ENCODE measurements at places on chromosomes 2 and 18.

GRCh38 chr2:101985793-101986164 is 6.0 kb upstream of the IL1R2 start:
- peaks cover 35% of the 10 kb centered on the region for H3K27me3 ChIP-seq
- H3K27ac ChIP-seq: peak overlapping the region; percentile 66
- no peak for DNase-seq
- no peaks in the 10 kb centered on the region for H3K36me3 ChIP-seq

GRCh38 chr2:70477441-70477844 is 76.2 kb downstream of the TGFA start:
- H3K27me3 ChIP-seq: no peaks in the 10 kb centered on the region
- no peak overlapping the region for H3K27ac ChIP-seq
- H3K4me3 ChIP-seq: no peak overlapping the region
- no peak for DNase-seq
- H3K4me1 ChIP-seq: peaks cover 21% of the 10 kb centered on the region

- DNase-seq: no peak
- peaks cover 2% of the 10 kb centered on the region for H3K36me3 ChIP-seq
- H3K4me1 ChIP-seq: peaks cover 15% of the 10 kb centered on the region
- peaks cover 8% of the 10 kb centered on the region for H3K27me3 ChIP-seq
- no peak overlapping the region for H3K4me3 ChIP-seq
These were observed 69.3 kb downstream of the SUMO1 start for GRCh38 chr2:202169131-202169530.

DNA sequence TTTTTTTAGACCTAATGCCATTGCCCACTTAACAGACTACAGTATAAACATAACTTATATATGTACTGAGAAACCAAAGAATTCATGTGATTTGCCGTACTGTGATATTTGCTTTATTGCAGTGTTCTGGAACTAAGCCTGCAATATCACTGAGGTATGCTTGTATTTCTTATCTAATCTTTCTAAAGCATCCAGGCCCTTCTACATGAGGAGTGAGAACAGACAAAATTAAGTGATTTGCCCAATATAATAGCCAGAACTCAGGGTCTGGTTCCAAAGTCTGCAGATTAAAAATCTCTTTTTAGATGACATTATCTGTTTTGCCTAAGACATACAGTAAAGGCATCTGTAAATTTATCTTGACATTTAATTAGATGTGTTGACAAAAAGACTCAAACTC is 41.9 kb downstream of the BMPR2 start:
- no peak for DNase-seq
- no peaks in the 10 kb centered on the region for H3K27me3 ChIP-seq
- no peak overlapping the region for H3K4me3 ChIP-seq
- peaks cover 2% of the 10 kb centered on the region for H3K36me3 ChIP-seq

DNA sequence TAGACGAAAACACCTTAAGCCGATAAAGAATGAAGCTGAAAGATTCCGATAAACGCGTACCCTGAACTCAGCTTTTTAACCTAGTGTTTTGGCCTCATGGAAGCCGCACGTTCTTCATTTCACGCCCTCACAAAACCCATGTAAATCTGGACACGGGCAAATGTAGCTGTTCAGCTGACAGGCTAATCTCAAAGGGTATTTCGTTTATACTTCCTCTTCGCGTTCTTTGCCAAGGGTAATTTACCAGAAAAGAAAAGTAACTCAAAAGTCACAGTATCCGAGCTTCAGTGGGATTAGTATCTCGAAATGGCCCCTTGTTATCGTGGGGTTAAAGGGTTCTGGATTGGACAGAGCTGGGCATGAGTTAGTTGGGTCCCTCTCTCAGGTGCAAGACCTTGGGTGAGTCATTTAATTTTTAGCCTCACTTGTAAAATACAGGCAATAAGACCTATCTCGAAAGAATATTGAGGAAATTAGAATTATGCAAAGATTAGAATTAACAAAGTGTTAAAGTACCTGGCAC is 22.0 kb upstream of the STPG4 start:
- DNase-seq: no peak
- H3K36me3 ChIP-seq: peaks cover under 1% of the 10 kb centered on the region
- H3K27me3 ChIP-seq: peaks cover 5% of the 10 kb centered on the region
- peaks cover 29% of the 10 kb centered on the region for H3K4me1 ChIP-seq
- H3K27ac ChIP-seq: peak overlapping the region; percentile 100
- H3K4me3 ChIP-seq: peak overlapping the region; percentile 94

DNA sequence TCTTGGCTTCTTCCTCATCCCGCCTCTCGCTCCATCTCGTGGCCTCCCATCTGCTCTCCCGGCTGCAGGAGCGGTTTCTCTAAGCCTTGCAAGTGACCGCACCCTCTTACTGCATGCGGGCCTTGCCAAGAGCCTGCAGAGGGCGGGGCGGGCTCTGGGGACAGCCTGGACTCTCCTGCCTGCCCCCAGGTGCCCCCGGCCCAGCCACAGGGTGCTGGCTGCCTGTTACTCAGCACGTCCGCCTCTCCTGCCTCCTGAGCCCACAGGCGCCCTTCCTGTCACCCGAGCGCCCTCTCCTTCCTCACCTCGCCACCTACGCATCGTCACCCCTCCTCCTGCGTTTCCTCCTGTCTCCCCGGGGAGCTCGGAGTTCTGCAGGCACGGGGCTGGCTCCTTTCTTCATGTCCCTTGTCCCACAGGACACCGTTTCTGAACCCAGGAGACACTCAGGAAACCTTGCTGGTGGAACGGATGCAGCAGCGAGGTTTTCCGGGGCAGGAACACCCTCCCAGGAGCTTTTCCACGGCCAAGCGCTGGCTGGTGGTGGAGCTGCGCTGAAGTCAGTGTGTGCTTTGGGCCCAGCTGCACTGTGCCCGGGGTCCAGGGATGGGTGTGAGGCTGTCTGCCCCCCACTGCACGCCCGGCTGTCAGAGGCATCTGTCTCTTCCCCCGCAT is 28.5 kb downstream of the HPCAL1 start:
- peak; percentile 74 for DNase-seq
- H3K27me3 ChIP-seq: no peaks in the 10 kb centered on the region
- H3K4me1 ChIP-seq: peaks cover 50% of the 10 kb centered on the region
- peaks cover 17% of the 10 kb centered on the region for H3K36me3 ChIP-seq

GRCh38 chr2:98334439-98335078 is 11.7 kb upstream of the CNGA3 start:
- no peak for DNase-seq
- H3K27ac ChIP-seq: no peak overlapping the region
- H3K4me3 ChIP-seq: no peak overlapping the region
- H3K4me1 ChIP-seq: no peaks in the 10 kb centered on the region
- no peaks in the 10 kb centered on the region for H3K36me3 ChIP-seq
